NCI-H526 treated with DMSO at 0.1 percent for 48 hours (cell line): ENCODE measurements at places on chromosomes 4 and X.

- no peak for DNase-seq
These were observed 230.6 kb downstream of the PCDH7 start for GRCh38 chr4:30950737-30951136.

DNA sequence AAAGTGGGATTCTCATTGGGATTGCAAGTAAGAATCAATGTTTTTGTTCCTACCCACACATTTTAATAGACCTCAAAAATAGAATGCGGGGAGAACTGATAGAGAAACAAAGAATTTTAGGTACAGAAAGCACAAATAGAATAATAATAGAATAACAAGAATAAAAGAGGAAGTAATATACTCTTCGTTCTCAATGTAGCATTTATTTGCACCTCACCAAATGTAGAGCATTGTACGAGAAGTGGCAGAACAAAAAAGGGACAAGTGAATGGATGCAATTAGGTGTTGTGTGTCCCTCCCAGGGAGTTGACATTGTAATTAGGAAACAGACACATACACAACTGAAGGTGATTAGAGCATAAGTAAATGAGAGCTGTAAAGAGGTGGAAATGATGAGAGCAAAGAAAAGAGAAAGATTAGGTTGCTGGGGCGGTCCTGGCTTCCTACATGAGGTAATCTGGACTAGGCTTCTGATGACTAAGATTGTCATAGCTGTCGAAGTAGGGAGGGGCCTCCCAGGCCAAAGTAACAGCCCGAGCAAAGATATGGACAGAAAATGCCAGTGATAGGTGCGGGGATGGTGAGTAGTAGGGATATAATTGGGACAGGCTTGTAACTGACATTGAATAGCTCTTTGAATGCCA, 10.4 kb downstream of the RAB9A start:
- no peak for DNase-seq

- no peak for DNase-seq
These were observed 129.4 kb downstream of the CLCN4 start for GRCh38 chrX:10286195-10286594.

DNA sequence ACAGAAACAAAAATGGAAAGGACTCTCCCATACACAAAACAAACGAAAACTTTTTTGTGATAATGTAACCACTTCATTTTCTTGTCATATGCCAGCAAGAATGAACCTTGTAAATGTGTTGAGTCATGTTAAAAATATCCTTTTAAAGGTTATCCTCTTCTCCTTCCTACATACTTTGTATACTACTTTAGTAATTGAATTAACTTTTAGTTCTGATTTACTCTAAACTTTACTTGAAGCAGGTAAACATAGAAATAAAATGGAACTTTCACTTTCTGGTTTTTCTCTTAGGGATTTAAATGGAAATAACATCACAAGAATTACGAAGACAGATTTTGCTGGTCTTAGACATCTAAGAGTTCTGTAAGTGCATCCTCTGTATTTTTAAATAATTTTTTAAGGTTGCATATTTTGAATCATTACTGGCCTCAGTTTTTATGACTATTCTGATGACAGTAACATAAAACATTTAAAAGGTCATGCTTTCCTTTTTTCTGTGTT, 4.7 kb downstream of the SLIT2 start:
- no peak for DNase-seq

GRCh38 chrX:1292575-1293290, 24.1 kb downstream of the CSF2RA start:
- no peak for DNase-seq

- no peak for DNase-seq
These were observed 281.4 kb downstream of the ZIC3 start for GRCh38 chrX:137847376-137847775.

DNA sequence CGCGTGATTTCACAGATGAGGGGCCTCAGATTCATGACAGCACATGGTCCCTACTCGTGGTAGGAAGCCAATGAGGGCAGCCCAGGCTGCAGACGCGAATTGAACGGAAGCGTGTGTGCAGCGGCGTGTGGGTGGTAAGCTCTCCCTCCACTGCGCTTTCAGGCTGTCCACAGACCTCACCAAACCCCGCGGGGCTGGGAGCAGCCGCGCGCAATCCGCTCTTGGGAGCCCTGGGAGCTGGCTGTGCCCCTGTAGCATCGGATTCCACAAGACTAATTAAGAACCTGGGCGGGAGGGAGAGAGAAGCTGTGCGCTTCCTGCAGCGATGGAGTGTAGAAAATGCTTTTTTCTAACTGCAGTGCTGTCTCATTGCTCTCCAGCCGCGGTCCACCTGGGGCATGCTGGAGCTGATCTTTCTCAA, 134.9 kb downstream of the STOX2 start:
- no peak for DNase-seq

DNA sequence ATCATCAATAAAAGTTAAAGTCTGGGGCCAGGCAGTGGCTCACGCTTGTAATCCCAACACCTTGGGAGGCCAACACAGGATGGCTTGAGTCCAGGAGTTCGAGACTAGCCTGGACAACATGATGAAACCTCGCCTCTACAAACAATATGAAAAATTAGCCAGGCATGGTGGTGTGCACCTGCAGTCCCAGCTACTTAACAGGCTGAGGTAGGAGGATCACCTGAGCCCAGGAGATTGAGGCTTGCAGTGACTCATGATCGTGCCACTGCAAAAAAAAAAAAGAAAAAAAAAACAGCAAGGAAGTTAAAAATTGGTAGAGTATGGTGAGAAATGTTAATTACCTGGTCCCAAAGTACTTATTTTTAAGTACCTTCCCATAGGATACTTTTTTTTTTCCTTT, 27.5 kb downstream of the FBXW7 start:
- no peak for DNase-seq

- peak; percentile 34 for DNase-seq
These were observed 87.7 kb downstream of the SHROOM2 start for GRCh38 chrX:9873952-9874351.

DNA sequence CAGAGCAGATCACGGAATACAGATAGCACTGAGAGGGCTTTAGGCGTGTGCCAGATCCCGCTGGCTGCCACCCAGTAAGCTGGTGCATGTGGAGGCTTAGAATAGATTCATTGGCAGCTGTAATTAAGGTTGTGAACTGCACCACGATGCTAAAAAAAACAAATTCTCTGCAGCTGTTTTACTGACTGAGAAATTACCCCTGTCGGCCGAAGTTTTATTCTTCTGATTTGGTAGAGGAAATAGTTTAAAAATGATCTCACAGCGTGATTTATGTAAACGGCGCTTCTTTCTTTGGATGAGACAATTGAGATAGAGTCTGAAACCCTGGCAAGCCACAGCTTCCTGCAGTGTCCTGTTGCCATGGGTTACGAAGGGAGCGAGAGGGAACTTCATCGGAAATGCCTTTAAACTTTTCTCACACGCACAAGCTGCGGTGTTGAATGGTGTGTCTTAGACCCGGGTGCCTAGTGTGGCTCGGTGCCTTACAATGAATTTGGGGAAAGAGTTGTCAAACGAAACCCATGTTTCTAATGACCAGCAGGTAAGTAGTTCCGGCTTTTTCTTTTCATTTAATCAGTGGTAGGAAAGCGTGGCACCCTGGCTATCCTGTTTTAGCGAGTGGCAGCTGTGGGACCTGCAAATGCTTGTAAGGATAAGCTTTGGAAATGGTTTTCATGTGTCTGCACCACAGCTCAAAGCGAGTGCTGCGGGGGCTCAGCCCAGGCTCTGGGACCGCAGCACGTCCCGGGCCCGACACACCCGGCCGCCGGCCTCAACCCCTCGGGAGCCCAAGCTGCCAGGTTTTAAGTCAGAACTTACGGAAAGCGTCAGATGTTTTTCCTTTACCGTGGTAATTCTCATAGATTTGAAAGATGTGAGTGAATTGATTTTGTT, 71.7 kb upstream of the HGFAC start:
- DNase-seq = no peak

GRCh38 chrX:97311066-97311778, 427.5 kb downstream of the RPA4 start:
- DNase-seq = no peak

DNA sequence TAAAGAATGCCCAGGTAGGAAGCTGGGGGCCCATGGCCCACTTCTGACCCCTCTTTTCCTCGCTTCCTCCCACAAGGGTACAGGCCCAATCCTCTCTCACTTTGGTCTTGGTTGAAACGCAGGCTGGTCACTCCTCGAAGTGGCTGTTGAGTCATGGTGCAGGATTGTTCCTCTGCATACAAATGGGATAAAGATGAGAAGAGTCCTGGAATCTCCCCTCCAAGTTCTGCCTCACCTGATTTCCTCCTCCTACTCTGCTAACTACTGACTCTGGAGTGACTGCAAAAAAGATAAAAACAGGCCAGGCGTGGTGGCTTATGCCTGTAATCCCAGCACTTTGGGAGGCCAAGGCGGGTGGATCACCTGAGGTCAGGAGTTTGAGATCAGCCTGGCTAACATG, 1.7 kb downstream of the WDR45 start:
- DNase-seq = no peak

GRCh38 chr4:53924333-53925049, 139.9 kb downstream of the CHIC2 start:
- no peak for DNase-seq

GRCh38 chr4:67087897-67088296, 457.4 kb downstream of the CENPC start:
- DNase-seq = no peak

- DNase-seq = no peak
These were observed 12.6 kb downstream of the NOCT start for GRCh38 chr4:139028191-139028661.

DNA sequence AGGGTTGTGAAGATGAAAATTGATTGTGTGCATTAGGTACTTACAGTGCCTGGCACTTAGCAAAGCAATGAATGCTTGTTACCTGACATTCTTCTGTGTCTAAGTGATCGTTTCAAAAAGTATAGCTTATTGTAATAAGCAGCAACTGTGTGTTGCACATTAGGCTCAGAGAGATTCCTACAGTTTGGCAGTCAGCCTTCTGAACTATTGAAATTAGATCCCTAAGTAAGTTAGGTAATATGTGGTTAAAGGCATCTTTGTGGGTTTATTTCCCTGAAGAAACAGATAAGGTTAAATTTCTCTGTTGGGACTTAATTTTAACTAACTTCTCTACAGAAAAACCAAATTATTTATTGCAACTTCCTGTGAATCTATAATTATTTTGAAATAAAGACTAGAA, 93.4 kb downstream of the REPS2 start:
- no peak for DNase-seq

- DNase-seq = no peak
These were observed 6.8 kb downstream of the PDS5A start for GRCh38 chr4:39970671-39971640.

DNA sequence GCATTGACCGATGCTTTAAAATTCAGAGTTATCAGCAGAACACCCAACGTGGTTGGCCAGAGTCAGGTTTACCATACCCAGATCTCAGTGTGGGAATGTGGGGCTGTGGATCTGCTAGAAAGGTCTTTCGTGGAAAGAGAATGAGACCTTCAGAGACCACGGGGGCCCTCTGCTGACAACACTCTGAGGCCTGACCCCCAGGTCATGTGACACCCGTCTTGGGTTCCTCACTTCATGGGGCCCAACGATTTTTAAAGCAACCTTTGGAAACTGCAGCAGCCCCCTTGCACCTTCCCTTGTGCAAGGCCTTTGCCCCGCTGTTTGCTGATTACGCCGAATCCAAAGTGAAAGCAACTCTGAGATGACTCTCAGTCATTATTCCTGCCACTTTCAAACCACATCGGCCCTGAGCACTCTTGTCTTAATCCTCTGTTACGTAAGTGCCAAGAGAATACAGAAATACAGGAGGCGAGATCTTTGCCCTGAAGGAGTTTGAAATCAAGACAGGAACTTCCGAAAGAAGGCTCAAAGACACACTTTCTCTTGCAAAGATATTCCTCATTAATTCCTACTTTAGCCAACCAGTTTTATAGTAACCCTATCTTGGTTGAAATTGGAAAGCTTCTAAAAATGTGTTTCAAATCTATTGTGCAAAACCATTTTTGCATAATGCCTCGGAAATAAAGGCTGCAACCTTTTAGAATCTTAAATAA, 88.3 kb downstream of the EVC2 start:
- no peak for DNase-seq

- no peak for DNase-seq
These were observed 10.8 kb upstream of the KLKB1 start for GRCh38 chr4:186216465-186217024.

GRCh38 chr4:6499238-6499600, 26.8 kb upstream of the PPP2R2C start:
- DNase-seq = no peak

DNA sequence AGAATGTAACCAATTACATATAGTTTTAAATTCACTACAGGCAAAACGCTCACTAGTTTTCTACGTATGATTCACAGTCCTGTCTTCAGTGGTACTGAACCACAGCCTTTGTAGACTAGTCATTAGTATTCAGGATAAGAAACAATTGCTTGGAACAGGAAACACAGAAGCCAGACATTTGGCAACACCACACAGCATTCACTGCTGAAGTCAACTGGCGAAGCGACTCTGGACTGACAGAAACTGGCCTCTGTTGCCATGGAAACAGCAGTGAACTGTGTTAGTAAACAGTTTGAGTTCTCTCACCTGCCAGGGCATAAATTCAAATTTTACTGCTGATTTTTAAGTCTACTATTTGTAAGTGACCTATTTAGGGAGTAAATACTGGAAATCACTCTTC, 57.6 kb downstream of the MAPK10 start:
- peak; percentile 43 for DNase-seq

DNA sequence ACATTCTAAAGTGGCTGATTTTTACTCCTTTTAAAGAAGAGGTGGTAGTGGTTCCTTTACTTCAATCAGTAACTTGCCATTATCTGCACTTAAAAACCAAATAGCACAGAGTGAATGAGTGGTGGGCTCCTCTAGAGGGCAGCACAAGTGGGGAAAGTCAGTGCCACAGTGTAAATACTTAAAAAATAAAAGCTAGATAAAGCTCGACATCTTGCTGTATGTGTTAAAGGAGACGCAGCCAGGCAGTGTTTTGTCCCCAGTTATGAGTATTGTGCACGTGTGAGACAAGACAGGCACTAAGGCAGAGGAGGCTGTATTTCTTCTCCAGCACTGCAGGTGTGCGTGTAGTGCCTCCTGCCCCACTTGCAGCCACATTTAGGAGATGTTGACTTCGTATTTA, 24.6 kb downstream of the NAP1L5 start:
- DNase-seq = peak; percentile 2

DNA sequence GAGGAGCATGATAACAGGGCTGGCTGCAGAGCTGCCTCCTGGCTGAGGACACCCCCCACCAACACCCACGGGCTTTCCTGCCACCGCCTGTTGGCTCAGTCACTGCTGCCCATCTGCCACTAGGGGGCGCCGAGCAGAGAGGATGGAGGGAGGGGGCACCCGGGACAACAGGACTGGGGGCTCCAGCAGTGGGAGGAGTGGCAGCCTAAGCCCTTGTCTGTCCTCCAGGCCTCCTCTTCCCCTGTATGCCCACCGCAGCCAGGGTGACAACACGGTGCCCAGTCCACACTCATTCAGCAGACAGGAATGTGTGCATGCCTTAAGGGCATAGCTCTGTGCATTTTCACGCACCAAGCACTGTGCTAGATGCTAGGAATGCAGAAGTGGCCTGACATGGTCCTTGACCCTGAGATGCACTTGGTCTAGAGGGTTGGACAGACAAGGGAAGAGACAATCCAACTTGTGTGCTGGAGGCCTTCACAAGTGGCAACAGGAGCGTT, 149.9 kb downstream of the AMMECR1 start:
- no peak for DNase-seq

GRCh38 chrX:69299951-69300714, 134.9 kb upstream of the PJA1 start:
- no peak for DNase-seq

GRCh38 chr4:39231660-39232059, 49.3 kb downstream of the WDR19 start:
- DNase-seq = no peak

GRCh38 chrX:43898406-43899035, 16.3 kb upstream of the MAOB start:
- DNase-seq = no peak

GRCh38 chrX:22206781-22207180, 65.9 kb upstream of the CBLL2 start:
- DNase-seq = no peak
